ENCODE measurements at places on chromosomes 2 and 18. TPM values are rescaled to one million over a fixed set of nuclear protein-coding genes. Genes with fewer than 3 reads are reported as not detected.

Gene NEMP2
- total RNA-seq, result 16.8 TPM

Gene AP1S3
- total RNA-seq, result 9.8 TPM

Gene SERPINB5
- not detected for total RNA-seq

Gene COL6A3
- 1.4 TPM for total RNA-seq

Gene LRRC30
- total RNA-seq, result not detected

Gene TRIM43
- not detected for total RNA-seq

Gene SATB2
- 0.10 TPM for total RNA-seq

Gene C2orf76
- total RNA-seq, result 10.0 TPM

Gene LIPG
- total RNA-seq, result not detected

Gene CRACDL
- 1.2 TPM for total RNA-seq

Gene KCNS3
- total RNA-seq, result not detected

Gene ZNF396
- total RNA-seq, result 0.54 TPM

Gene EIF5B
- 53.6 TPM for total RNA-seq

Gene DSEL
- total RNA-seq, result not detected

Gene NUP35
- total RNA-seq, result 17.7 TPM

Gene ANKMY1
- total RNA-seq, result 28.6 TPM

Gene DOCK10
- 278 TPM for total RNA-seq

Gene GAREM1
- total RNA-seq, result 0.15 TPM

Gene CRYGD
- not detected for total RNA-seq

Gene SERPINB10
- total RNA-seq, result not detected

Gene DGKD
- total RNA-seq, result 59.1 TPM

Gene CRYBA2
- not detected for total RNA-seq

Gene ZNF385B
- not detected for total RNA-seq

Gene TAF1B
- total RNA-seq, result 36.1 TPM

Gene ABCG8
- total RNA-seq, result not detected

Gene QPCT
- total RNA-seq, result 0.54 TPM

Gene TRPM8
- not detected for total RNA-seq

Gene TMEM247
- total RNA-seq, result not detected

Gene GBX2
- not detected for total RNA-seq

Gene RAB11FIP5
- 16.6 TPM for total RNA-seq

Gene CEBPZ
- total RNA-seq, result 51.2 TPM
